ENCODE measurements at places on chromosomes 6 and 20.

- no peak for DNase-seq
These were observed 71.6 kb downstream of the NFATC2 start for GRCh38 chr20:51470907-51471411.

DNA sequence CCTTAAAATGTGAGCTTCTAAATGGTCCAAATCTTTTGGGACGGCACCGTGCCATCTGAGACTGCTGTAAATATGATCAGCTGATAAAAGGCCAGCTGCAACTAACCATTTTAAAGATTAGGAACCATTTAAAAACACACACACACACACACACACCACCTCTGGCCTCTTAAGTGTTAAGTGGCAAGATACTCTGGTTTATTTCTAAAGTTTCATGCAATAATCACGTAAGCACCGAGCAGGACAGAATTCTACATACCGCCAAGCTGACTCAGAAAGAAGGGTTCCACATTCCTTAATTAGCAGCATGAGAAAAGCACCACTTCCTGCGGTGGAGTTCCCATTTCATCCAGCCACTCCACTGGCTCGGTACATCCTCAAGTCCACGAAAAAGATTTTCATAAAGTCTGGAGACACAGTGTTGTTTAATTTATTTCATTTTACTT lies 17.8 kb upstream of the ZNF217 start:
- no peak for DNase-seq

DNA sequence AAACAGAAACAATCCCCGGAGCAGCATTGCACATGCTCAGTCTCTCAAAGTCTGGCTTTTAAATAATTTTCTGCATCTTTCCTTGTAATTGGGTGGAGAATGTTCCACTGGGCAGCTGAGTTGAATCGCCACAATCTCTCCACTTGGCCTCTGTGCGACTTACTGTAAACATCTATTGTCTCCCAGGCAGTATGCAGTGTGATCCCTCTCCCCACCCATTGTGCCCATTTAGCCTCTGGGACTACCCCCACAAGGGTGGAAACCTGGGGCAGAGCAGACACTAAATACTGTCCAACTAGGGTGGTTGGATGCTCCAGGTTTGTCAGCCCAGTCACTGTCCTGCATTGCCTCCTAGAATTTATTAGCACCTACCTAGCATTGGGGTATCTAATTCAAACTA lies 96.2 kb downstream of the JARID2 start:
- DNase-seq: no peak

DNA sequence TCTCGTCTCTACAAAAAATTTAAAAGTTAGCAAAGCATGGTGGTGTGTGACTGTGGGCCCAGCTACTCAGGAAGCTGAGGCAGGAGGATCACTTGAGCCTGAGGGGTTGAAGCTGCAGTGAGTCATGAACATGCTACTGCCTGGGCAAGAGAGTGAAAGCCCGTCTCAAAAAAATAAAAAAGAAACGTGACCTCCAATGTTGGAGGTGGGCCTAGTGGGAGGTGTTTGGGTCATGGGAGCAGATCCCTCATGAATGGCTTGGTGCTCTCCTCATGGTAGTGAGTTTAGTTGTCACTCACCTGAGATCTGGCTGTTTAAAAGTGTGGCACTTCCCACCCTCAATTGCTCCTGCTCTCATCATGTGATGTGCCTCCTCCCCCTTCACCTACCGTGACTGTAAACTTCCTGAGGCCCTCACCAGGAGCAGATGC lies 24.3 kb downstream of the RBL1 start:
- no peak for DNase-seq

DNA sequence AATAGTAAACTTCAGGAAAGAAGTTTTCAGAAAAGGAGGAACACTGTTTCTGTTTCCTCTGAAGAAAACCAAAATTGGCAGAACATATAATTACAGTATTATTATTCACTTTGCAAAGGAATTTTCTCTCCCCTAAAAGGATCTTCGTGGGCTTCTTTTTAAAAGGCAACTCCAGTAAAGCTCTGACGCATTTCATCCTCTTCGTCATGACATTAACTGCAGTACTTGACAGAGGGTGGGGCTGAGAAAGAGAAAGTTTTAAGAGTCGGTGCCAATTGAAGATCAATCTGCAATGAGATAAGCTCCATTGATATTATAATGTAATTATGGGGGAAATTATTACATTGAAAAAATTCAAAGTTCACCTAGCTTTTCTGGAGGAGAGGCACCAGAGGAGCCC lies 75.8 kb downstream of the MYB start:
- no peak for DNase-seq

DNA sequence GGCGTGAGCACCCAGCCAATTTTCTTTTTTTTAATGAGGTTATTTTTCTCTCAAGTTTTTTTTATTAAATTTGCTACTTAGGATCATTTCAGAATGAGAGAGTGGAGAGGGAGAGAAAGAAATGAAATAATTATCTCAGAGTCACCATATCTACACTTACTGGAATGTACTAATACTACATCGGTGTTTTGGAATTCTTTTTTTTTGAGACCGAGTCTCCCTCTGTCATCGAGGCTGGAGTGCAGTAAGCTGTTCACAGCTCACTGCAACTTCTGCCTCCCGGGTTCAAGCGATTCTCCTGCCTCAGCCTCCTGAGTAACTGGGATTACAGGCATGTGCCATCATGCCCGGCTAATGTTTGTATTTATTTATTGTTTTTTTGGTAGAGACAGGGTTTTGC lies 27.8 kb downstream of the ANKRD6 start:
- DNase-seq: no peak
